ENCODE measurements at places on chromosomes 7 and 10. TPM values are rescaled to one million over a fixed set of nuclear protein-coding genes. Genes with fewer than 3 reads are reported as not detected.
A peak's percentile ranks its signal among the peaks of the same experiment; 100 is the strongest.

Gene VAX1
- total RNA-seq = not detected

Gene SPDYE6
- not detected for total RNA-seq

Gene ZDHHC4
- total RNA-seq = 59.3 TPM

Gene GJD4
- not detected for total RNA-seq

Gene SPOCK2
- total RNA-seq = 1.1 TPM

Gene NKX1-2
- total RNA-seq = 3.4 TPM

- no peak for DNase-seq
Observed at GRCh38 chr10:98485959-98486358, 39.2 kb upstream of the HPS1 start.

GRCh38 chr10:71372882-71373495, 23.7 kb upstream of the CDH23 start:
- no peak for DNase-seq

DNA sequence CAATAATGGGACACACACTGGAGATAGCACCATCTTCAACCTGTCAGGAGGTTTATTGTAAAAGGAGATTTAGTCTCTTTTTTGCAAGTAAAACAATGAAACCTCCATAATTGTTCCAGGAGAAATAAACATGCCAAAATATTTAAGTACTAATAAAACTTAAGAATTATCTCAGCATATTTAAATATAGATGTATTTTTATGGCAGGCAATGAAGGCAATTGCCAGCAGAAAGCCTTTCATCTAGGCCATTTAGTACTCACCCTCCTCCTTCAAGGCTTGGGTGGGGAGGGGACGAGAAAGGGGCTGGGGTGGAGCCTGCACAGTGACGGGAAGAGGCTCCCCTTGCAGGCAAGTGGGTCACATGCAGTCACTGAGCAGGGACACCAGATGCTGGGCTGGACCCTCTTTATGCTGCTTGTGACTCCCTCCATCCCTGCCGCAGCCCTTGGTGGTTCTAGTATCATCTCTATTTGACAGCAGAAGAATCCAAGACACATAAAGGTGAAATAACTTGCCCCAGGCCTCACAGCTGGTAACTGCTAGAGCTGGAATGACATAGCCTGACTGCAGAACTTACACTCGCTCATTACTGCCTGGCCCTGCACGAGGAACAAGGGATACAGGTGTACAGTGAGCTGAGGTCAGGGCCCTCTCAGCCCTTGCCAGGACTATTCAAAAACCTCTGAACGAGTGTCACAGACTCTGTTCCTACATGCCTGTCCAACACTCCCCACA, 449.5 kb upstream of the ZMIZ1 start:
- DNase-seq = no peak

GRCh38 chr10:3185386-3185785, 12.8 kb upstream of the PITRM1 start:
- DNase-seq = no peak

GRCh38 chr10:71978476-71978875, 14.3 kb downstream of the CHST3 start:
- no peak for DNase-seq

DNA sequence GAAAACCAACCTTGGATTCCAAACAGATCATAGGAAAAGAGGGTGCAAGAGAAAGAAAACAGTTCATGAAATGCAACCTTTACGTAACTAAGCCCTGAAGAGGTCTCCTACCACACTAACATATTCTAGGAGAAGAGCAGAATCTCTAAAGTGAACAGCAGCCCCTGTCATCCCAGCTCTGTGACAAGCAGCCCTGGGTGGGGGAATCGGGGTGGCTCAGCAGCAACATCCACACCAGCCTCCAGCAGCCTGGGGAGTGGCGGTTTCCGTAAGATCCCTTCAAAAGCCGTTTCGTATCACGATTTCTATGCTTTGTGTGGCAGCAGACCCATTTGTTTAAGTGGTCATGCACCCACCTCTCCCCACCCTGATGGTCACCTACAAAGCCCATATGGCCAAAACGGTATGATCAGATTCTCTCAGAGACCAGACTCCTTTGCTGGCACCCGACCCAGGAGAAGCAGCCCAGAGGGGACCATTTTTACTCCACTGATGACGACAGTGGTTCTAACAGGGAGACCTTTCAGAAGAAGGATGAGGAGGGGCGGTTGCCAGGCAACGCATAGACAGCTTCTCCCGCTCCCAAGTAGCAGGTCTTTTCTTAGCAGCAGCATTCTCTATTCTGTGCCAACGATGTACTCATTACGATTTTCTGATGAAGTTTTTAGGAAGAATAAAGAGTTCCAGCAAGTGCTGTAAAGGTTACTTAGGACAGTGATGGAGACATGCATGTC, 300.6 kb downstream of the DNAJB6 start:
- DNase-seq = no peak

DNA sequence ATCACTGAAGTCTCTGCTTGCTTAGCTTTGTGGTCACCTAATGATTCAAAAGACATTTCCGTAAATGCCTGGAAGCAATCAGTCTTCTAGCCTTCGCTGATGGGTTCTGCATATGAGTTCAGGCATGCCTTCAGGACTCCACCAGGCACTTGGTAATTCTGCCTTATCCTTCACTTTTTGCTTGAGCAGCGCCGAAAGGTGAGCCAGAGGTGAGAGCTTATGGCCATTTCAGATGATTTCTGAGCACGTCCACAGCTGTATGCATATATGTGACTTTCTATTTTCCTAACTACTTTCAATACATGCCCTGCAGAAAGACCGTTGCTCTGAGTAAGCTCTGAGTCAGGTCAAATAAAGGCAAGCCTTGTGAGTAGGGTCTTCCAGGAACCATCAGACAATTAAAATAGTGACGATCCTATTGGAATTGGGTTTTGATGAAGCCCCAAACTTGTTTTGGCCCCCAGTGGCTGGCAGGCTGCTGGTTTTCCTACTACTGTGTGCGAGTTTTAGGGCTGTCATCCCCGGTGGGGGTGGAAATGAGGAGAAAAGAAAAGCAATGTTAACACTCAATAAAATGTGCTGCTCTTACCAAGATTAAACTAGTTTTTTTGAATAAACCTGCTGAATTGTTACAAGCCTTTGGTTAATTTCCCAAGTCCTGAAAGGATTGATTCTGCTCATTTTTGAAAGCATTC, 154.4 kb upstream of the AKR1E2 start:
- DNase-seq = peak; percentile 77

DNA sequence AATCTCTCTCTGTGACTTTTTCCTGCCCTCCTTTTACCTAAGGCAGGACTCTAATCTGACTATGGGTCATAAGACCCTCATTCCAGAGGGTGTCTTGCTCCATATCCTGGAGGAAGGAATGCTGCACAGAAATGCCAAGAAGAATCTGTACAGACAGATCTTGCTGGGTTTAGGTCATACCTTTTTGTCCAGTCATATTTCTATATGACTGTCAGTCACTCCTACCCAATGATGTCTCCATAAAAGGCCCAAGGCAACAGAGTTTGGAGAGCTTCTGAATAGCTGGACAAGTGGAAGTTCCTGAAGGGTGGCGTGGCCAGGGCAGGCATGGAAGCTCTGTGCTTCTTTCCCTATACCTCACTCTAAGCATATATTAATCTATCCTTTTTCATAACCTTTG, 47.5 kb downstream of the FEZF1 start:
- no peak for DNase-seq

- DNase-seq = no peak
Observed at GRCh38 chr7:24255139-24255538, 28.9 kb upstream of the NPY start.

GRCh38 chr10:124560377-124561105, 98.9 kb downstream of the LHPP start:
- DNase-seq = no peak

- no peak for DNase-seq
Observed at GRCh38 chr7:51451751-51452476, 135.3 kb upstream of the COBL start.

- DNase-seq = no peak
Observed at GRCh38 chr7:12303062-12303461, 92.0 kb downstream of the TMEM106B start.

GRCh38 chr7:138092486-138093028, 16.3 kb downstream of the AKR1D1 start:
- no peak for DNase-seq

GRCh38 chr10:7794251-7795026, 6.5 kb downstream of the ATP5F1C start:
- DNase-seq = no peak

GRCh38 chr10:12777840-12778585, 223.5 kb downstream of the CCDC3 start:
- DNase-seq = no peak

GRCh38 chr7:88759230-88760135, at the start of gene ZNF804B:
Gene ZNF804B, plus strand, starts transcription at chr7:88759700. Its CDS starts 277 bp downstream, at chr7:88759977.
- DNase-seq = no peak

DNA sequence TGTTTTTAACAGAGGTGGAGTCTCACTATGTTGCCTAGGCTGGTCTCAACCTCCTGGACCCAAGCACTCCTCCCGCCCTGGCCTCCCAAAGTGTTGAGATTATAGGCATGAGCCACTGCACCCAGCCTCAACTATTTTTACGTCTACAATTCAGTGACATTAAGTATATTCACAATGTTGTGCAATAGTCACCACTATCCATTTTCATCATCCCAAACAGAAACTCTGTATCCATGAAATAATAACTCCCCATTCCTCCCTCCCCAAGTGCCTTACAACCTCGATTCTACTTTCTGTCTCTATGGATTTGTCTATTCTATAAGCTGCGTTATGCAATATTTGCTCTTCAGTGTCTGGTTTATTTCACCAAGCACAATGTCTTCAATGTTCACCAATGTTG, 20.3 kb upstream of the ZNRF2 start:
- no peak for DNase-seq

GRCh38 chr10:100340948-100341847, 5.8 kb upstream of the SCD start:
- no peak for DNase-seq

DNA sequence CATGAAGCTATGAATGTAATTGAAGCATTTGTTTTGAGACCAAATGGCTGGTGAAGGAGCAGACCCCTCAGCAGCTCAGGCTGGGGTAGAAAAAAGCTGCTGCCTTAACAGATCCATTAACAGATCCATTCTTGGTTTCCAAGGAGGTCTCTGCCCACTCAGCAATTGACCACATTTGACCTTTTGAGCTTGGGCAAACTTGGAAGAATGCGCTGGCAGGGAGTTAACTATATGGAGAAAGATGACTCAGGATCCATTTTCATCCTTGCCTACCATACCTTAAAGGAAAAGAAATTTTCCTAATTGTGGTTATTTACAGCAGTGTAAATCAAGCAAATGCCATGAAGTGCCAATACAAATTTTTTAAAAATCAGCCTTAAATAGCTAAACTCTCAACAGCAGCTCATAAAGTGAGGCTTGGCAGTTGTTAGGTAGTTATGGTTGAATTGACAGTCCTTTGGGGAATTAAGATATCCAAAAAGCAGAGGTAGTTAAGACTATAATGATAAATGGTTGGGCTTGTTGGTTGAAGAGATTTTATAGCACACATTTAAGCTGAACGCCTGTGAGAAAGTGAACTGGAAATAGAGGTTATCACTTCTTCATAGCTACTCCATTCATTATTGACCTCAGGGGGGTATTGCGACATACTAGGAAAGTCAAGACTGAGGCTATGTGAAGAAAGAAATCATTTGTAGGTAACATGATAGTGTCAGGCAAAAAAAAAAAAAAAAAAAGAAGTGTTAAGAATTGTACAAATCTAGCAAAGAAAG, 83.9 kb downstream of the MKX start:
- no peak for DNase-seq

DNA sequence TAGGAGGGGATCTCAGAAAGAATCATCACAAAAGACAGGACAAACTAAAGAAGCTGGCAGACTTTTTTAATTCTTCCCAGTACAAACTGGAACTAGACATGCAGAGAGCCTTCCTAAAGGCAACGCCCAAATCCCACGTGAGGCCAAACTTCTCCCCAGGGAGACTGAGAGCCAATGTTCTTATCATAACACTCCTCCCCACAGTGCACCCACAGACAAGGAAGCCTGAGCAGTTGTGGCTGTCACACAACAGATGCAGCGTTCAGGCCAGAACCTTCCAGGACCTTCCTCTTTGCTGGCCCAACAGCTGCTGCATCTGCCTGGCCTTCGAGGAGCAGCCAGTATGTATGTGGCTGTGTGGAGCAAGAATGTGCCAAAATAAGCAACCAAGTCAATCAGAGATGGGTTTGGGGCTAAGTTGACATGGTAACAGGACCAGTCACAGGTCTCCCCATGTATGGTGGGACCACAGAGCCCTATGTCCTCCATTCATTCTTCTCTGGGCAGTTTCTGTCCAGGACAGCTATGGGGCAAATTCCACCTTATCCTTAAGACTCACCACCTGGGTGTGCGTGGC, 34.9 kb downstream of the SRPK2 start:
- no peak for DNase-seq

DNA sequence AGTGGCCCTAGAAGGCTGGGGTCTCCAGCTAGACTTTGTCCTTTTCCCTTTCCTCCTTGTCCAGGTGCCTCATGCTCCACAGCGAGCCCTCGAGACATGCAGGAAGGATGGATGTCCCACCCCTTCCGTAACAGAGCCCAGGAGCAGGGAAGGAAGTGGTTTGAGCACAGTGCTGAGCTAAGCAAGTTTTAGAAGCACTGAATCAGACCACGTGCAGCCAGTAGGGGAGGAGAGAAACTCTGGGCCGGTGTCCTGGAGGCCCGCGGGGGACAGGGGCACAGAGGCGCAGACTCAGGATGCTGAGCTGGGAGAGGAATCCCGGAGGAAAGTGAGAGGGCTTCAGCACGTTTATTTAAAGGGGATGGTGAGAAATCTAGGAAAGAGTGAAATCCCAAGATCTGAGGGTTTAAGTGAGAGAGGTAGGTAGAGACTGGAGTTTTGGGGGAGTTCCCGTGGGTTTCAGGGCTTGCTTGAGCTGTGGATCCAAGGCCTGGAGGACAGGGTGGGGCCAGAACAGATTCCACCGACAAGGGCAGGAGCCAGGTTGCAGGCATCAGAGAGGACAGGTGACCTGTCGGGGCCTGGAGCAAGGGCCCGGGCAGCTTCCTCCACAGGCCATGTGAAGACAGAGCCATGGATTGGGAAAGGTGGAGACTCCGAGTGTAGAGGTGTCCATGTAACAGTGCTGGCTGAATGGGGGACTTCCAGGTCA, 4.4 kb upstream of the IRF5 start:
- no peak for DNase-seq

DNA sequence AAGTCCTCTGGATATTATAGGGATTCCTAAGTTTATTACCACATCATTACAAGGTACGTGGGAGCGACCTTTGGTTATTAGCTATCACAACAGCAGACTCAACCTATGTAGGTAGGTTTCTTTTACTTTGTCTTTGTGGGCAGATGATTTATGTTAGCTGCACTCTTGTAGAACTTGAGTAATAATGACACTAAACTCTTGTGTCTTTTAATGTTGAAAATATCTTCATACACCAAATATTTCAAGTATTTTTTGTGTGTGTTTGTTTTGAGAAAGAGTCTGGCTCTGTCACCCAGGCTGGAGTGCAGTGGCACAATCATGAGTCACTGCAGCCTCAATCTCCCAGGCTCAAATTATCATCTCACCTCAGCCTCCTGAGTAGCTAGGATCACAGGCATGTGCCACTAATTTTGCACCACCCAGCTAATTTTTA, 19.2 kb upstream of the SUPV3L1 start:
- DNase-seq = no peak

GRCh38 chr7:143490717-143491306, 13.1 kb downstream of the TAS2R41 start:
- no peak for DNase-seq
